ENCODE measurements at places on chromosomes 11 and 22.

DNA sequence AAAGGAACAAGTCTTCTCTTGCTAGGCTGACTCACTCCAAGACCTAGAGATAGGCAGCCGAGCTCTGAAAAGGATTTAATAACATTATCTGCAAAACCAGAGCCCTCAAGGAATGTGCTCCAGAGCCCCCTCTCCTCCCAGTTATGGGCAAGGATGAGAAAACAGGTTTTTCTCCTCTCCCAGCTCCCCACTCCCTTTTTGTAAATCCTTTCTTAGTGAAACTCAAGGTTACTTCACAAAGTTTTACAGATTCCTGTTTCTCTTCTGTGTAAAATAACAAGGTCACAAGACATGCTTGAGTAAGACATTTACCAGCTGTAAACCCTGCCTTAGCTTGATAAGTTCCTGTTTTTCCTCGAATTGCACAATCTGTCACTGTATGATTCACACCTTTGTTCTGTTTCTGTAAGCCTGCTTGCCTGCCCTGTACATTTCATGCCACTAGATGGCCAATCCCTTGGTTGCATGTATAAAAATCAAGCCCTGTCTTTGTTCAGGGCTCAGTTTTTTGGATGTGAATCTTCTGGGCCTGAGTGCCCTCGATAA is 489.4 kb downstream of the KCNA4 start:
- DNase-seq = no peak

DNA sequence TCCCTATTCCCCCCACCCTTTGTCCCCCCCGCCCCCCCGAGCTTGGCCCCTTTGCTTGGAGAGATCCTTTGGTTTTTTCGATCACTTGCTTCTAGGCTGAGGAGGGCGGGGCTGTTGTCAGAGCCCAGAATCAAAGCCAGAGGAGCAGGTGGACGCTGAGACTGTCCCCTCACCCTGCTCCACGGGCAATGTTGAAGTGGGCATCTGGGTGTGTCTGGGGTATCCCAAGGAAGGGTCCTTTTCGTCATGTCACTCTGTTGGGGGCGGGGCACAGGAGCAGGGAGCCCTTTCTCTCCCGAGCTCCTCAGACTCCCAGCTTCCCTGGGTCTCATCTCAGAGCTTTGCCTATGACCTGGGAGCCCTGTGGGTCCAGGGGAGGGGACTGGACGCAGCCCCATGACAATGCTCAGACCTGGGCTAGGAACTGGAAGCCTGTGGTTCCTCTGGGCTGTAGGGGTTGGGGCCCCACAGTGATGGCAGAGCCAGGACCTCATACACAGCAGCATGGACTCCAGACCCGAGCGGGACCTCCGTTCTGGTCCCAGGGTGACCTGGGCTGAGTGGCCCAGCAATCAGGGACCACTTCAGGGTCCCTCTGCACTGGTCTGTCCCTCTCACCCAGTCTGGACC is 2.9 kb upstream of the APOBEC3A start:
- DNase-seq = no peak

DNA sequence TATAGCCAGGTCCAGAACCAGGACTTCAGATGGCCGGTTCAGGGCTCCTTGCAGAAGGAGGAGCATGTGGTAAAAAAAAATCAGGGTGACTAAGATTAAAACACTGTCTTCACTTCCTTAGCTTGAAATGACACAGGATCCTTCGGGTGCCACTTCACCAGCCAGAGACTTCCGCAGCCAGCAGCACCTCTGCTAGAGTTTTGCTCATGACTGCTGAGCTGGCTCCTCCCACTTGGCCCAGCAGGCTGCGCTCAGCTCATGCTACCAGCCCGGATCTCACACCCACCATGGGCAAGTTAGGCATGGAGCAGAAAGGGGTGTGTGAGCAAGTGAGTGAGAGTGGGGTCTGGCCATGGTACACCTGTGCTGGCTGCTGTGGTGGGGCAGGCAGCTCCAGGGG is 6.6 kb upstream of the MS4A18 start:
- DNase-seq = no peak

- DNase-seq = no peak
These were observed 427.8 kb downstream of the LRRC4C start for GRCh38 chr11:41031551-41032060.

- DNase-seq = no peak
These were observed 84.5 kb downstream of the JRKL start for GRCh38 chr11:96474263-96474662.

DNA sequence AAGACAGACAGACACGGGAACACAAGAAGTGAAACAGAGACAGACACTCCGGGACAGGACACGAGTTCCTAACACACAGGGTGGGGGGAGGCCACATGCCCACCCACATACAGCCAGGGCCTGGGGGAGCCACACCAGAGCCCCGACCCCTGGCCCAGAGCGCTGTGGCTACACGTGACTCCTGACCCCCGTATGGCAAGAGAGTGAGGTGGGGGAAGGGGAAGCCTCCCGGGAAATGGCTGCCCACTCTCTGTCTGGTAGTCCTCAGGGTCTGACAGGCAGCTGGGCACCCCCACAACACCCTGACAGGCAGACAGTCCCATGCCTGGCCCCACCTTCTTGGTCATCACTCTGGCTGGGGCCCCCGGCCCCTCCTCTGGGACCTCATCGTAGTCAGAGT is 38.6 kb upstream of the PDE2A start:
- no peak for DNase-seq

DNA sequence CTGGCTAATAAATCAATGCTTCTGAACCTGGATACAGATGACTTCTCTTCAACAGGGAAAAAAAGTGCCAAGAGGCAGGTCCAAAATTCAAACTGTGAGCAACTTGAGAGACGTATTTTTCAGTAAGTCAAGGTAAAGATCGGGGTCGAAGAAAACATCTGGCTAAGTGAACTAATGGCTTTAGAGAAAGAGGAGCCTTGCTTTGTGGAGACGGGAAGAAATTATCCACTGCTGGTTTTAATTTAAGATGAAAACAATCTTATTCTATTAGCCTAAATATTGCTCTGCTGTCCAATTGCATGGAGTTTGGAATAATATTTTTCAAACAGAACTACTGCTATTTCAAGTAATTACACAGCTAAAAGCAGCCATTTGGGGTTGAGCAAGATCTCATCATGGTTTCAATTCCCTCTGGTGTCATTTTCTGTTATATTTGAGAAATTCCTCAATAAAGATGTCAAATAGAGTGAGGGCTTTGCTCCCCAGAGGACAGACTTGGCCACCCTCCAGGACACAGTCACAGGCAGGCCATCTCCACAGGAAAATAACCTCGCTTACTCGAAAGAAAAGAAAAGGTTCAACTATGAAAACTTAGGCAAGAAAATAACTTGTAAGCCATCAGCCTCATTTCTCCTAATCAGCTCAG is 29.8 kb downstream of the SCUBE1 start:
- DNase-seq = no peak

DNA sequence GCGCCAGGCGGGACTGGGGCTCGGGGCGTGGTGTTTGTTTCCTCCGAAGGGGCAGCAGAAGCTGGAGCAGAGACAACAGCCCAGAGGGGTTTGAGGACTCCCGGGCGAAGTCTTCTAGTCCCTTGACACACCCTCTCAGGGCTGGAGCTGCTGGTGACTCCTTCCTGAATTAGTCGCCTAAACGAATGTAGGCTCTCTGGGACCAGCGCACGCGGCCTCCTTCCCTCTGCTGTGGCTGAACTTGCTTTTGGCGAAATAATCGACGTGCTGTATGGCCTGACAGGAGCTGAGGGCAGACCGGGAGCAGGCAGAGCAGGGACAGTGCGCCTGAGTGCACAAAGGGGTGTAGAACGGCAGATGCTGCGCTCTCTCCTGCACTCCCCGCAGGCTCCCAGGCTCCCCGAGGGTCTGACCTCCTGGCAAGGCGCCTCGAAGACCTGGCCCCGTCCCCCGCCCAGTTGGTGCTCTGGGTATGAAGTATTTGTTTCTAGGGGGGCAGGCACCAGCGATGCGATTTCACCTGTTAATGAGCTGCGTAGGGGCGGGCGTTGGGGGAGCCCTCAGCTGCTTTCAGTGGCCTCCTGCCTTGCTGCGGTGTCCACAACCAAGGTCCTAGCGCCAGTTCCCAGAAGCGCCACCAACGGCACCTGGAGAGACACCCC is 5.3 kb downstream of the SLC17A6 start:
- DNase-seq = no peak

GRCh38 chr22:45966320-45966894 is 10.6 kb downstream of the WNT7B start:
- no peak for DNase-seq

DNA sequence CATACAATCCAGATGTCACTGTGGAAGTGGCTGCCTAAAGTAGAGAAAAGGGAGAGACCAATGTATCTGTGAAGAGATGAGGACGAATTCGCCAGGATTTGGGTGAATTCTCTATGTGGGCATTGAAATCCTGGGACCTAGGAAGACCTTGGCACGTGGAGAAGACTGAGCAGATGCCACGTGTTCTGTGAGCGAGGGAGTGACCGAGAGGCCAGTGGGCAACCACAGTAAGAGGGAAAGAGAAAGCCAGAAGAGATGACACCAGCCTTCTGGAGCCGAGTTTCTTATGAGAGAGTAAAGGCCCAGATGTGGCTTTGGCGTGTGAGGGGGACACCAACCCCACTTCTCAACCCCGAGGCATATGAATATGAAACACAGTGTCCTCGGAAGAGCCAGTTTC is 228.1 kb downstream of the BUD13 start:
- no peak for DNase-seq

All from pons (tissue), 1 donor.